Stimulated activated CD8-positive, alpha-beta memory T cell treated with anti-CD3 and anti-CD28 coated beads, Interleukin-15, amount 100 ng/mL, for 48 hours (primary cell): ENCODE measurements at places on chromosomes 2 and 18.

- no peak for DNase-seq
These were observed 18.3 kb downstream of the RNF138 start for GRCh38 chr18:32110005-32110404.

GRCh38 chr2:217335341-217335966 lies 475.6 kb upstream of the TNP1 start:
- no peak for DNase-seq

DNA sequence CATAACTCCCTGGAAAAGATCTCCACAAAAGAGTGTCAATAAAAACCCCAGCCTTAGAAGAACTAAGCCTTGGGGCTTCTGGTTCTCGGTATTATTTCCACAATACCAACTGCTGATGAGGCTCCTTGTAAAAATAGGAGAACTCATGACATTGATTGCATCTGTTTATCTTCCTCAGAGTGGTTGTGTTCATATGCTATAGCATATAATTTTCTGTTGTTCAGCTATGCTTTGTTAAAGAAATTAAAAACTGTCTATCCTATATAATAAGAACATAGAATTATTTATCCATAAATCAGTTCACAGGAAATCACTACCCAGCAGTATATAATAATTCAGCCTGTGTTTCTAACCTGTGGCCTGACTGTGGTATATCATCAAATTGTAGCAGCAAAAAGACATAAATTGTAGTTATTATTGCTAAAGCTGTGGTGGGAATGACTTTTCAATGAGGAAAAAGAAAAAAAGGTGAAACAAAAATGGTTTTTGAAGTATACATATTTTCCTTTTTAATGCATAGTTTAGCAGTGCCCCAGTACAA lies 68.9 kb downstream of the SATB2 start:
- DNase-seq: no peak

- no peak for DNase-seq
These were observed 40.1 kb downstream of the RHOB start for GRCh38 chr2:20487030-20487391.

DNA sequence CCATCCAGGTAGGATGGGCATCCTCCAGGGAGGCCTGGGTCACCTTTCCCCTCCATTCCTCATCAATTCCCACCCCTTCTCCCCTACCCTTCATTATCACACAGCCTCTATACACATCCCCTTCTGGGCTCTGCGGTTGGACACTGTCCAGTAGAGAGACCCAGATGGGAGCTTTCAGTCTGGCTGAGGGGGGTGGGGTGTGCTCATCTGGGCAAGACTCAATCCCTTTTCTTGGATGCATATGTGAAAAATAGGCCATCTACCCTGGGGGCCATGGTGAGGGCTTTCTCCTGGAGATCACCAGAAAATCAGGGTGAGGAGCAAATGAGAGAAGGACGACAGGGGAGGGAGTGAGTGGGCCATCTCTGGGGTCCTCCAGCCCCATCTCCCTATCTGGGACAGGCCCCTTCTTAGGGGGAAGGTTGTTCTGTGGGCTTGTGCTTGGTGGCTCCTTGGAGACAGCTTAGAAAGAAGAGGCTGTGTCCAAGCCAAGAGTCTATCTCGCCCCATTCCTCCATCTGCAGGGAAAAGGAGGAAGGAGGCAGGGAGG lies 160.1 kb downstream of the DYSF start:
- DNase-seq: no peak

GRCh38 chr2:133389569-133389968 lies 178.7 kb downstream of the NCKAP5 start:
- no peak for DNase-seq

- DNase-seq: no peak
These were observed 177.9 kb upstream of the SLC14A2 start for GRCh38 chr18:45437366-45437765.

GRCh38 chr18:14914121-14914520 lies 166.1 kb downstream of the ANKRD30B start:
- no peak for DNase-seq

DNA sequence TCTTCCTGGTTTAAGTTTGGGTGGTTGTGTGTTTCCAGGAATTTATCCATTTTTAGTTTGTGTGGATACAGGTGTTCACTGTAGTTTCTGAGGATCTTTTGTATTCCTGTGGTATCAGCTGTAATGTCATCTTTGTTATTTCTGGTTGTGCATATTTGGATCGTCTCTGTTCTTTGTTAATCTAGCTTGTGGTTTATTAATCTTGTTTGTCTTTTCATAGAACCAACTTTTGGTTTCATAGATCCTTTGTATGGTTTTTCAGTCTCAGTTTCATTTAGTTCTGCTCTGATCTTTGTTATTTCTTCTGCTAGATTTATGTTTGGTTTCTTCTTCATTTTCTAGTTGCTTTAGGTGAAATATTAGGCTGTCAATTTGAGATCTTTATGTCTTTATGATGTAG lies 202.4 kb upstream of the ZSWIM2 start:
- no peak for DNase-seq

DNA sequence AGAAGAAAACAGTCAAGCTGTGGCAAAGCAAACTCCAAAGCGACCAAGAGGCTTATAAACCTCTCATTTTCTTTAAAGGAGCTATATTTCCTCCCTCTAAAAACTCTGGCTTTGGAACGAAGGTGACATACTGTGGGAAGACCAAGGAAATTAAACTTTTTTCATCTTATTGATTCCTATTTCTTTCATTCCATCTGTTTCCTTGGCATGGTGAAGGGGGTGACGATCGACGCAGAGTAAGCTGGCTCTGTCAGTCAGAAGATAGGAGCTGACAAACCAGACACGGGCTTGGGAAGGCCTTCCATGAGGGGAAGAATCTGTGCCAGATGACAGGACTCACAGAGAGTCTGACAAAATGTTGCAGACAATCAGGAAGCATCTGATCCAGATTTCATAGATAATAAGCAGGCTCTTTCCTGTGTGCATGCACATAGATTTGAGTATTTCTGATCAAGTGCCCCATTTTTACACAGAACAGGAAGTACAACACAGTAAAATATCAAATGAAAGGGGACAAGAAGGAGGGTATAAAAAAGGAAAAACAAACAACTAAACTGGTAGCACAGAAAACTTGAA lies 261.7 kb downstream of the SATB2 start:
- DNase-seq: no peak

DNA sequence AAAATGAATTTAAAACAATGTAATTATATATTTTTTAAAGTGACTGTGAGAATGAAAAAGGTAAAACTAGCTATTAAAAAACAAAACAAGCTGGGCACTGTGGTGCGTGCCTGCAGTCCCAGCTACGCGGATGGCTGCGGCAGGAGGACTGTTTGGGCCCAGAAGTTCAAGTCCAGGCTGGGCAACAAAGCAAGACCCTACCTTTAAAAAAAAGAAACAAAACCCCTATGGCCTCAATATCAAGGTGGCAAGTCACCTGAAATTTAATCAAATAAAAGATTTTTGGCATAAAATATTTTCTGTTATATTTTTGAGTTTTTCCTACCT lies 46.9 kb upstream of the STRN start:
- DNase-seq: no peak

DNA sequence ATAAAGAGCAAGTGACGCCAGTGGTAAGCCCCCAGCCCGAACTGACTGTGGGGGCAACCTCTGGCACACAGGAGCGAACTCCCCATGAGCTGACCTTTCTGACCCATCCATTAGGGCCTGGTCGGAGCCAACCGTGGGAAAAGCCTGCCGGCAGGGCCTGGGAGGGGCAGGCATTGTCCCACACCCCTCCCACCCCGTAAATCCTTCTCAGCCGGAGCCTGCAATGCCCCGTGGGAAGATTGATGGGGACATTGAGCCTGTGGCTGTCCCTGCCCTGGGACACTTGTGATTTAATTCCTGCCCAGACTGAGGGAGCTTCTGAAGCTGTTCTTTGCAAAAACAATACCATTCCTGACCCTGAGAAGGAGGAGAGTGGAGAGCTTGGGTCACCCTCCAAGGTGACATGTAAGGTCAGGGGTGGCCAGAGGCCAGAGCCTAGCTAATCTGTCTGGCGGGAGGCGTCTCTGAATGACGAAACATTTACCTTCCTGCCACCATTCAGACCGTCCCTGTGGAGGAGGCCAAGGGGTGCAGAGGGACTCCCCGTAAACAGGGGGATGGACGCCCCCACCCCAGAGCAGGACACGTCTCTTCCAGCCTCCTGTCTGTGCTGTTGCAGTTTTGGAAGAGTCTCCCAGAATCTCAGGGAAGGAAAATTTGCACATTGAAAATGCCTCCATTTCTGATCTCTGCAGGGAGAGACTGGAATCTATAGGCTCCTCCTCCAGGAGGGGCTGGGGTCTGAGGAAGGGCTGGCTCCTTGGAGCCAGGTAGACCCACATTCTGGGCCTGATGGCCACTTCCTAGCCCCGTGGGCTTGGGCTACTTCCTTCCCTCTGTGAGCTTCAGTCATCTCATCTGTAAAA lies 51.2 kb upstream of the HS6ST1 start:
- DNase-seq: no peak

GRCh38 chr2:101036562-101036961 lies 34.5 kb downstream of the RPL31 start:
- DNase-seq: no peak

DNA sequence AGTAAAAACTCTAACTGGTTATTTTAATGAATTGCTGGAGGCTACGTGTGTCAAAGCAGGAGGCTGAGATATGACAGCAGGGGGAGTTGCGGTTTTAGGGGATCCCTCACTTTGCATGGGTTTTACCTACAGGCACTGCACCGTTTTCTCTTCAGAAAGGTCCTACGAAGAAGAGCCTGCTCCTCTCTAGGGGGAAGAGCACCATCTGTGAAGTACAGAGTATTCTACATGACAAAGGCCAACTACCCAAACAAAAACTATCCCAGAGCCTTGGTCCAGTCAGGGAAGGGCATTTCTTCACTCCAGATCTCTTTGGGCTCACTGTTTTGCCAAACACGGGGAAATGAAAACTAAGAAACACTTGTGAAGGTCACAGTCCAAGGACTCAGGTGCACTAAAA lies 696.7 kb upstream of the SOX11 start:
- DNase-seq: no peak

DNA sequence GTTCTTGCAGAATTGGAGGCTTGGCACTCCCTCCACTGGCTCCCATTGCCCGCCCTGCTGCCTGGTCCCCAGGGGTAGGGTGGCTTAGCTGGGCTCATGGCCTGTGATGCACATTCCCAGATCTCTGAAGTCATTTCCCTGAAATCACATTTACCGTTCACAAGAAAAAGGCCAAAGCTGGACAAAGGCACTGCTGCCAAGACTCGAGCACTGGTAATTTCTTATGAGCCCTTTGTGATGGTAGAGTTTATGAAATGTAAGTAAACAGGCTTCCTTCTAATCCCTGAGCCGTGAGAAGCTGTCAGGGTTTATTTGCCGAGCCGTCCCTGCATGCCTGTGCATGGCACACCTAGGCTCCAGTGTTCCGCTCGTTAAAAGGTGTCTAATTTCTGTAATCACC lies 247.2 kb upstream of the EPAS1 start:
- DNase-seq: no peak

DNA sequence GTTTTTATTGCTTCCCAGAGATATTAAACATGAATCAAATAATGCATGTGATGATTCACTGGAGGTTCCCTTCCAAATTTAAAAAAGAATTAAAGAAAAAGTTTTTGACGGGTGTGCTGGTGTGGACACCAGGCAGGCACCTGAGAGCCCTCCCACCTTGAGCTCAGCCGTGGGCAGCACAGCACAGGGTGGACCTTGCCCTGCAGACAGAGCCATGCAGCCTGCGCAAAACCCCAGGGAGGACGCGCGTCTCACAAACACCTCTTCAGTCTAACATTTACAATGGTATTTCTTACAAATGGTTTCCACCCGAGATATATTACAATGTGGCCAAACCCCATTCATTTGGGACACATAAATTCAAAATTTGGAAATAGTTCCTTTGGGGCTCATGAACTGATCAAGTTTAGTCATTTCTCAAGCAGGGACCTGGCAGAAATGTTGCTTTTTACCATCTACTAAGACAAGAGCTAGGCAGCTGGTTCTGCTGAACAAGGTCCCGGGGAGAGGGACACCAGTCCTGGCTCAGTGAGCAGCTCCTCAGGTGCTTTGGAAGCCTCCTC lies 45.4 kb downstream of the ODC1 start:
- DNase-seq: no peak

DNA sequence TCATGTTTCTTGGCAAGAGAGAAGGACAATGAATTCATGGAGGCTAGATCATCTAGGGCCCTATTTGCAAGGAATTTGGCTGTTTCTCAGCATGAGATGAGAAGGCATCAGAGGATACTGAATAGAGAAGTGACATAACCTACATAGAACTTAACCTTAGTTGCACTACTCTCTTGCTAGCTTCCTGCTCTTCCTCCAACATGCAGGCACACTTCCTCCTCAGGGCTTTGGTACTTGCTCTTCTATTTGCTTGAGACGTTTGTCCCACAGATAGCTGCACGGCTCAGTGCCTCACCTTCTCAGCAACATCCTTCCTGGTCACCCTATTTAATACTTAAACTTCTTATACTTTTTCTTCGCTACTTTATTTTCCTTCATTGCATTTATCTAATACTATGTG lies 20.0 kb upstream of the LANCL1 start:
- no peak for DNase-seq

- DNase-seq: no peak
These were observed 129.4 kb upstream of the DAPL1 start for GRCh38 chr2:158665536-158666302.

GRCh38 chr2:193867454-193867853 lies 1672.7 kb upstream of the TMEFF2 start:
- DNase-seq: no peak

- no peak for DNase-seq
These were observed 55.5 kb upstream of the HS6ST1 start for GRCh38 chr2:128374001-128374710.

- DNase-seq: no peak
These were observed 80.8 kb downstream of the INPP5D start for GRCh38 chr2:233140978-233141377.

- no peak for DNase-seq
These were observed 71.2 kb downstream of the CTAGE1 start for GRCh38 chr18:22346401-22346952.

GRCh38 chr2:104867813-104868504 lies 14.0 kb downstream of the POU3F3 start:
- no peak for DNase-seq

DNA sequence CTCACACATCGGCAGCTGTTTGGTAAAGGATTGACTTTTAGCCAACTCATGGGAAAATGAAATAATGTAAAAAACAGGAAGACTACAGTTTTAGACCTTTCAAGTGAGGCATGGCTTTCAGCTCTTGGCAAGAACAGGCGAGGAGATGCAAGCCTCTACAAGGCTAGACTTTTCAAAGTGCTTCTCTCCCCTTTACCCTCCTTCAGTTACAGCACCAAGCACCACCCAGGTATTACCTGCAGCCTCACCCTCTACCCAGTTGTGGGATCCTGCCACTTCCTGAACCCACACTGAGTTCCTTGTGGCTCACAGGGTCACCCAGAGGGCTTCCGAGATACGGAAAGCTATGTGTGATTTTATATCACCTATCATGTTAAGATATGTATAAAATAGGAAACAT lies 14.7 kb downstream of the UGT1A10 start:
- no peak for DNase-seq

DNA sequence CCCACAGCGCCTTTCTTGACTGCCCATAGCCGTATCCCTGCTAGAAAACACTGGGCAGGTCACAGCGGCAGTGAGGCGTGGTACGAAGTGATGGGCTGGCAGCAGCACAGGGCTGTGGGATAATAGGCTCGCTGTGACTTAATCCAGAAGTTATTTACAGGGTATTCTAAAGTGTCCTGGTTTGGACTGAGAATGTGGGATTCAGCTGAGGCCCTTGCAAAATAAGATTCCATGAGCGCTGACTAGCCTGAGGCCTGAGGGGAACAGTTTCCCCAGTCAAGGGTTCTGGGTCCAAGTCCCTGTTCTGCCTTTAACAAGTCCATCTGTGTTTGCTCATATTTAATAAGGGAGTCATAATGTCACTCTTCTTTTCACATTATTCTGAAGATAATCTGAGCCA lies 34.6 kb downstream of the SETBP1 start:
- no peak for DNase-seq
